H9 (cell line): ENCODE measurements at places on chromosomes 1 and 21. TPM values are rescaled to one million over a fixed set of nuclear protein-coding genes. Genes with fewer than 3 reads are reported as not detected.

The SLC30A2 gene
- 0.35 TPM in 2 replicates for total RNA-seq

The ZBTB21 gene
- 17.4 and 18.1 TPM in 2 replicates for total RNA-seq

The MASP2 gene
- 0.46 and 0.57 TPM in 2 replicates for total RNA-seq

The HES5 gene
- total RNA-seq, result not detected in 2 replicates

The DCAF6 gene
- total RNA-seq, result 15.8 and 16.0 TPM in 2 replicates

- H3K27ac ChIP-seq, result no peak overlapping the region
- H3K4me3 ChIP-seq, result no peak overlapping the region
- H3K27me3 ChIP-seq, result peaks cover 37% of the 10 kb centered on the region
- H3K36me3 ChIP-seq, result no peaks in the 10 kb centered on the region; the same call in 2 of the 3 replicates
- no peaks in the 10 kb centered on the region for H3K4me1 ChIP-seq
- no peak for DNase-seq
These were observed 5.4 kb downstream of the SOAT1 start for GRCh38 chr1:179298952-179299351.

- no peak overlapping the region for H3K27ac ChIP-seq
- H3K36me3 ChIP-seq, result no peaks in the 10 kb centered on the region
- DNase-seq, result peak; percentile 15
- H3K4me1 ChIP-seq, result no peaks in the 10 kb centered on the region
These were observed 399.4 kb downstream of the PTPRU start for GRCh38 chr1:29635501-29636263.

GRCh38 chr1:63408331-63408730 is 40.9 kb downstream of the ALG6 start:
- H3K27ac ChIP-seq, result no peak overlapping the region
- no peaks in the 10 kb centered on the region for H3K36me3 ChIP-seq
- H3K27me3 ChIP-seq, result no peaks in the 10 kb centered on the region
- H3K4me3 ChIP-seq, result no peak overlapping the region

- no peak overlapping the region for H3K27ac ChIP-seq
- peak overlapping the region; percentile 70 for H3K4me3 ChIP-seq
- peak; percentile 66 for DNase-seq
- H3K27me3 ChIP-seq, result no peaks in the 10 kb centered on the region
- H3K36me3 ChIP-seq, result peaks cover 4% of the 10 kb centered on the region; the same call in 2 of the 3 replicates
These were observed 510 bp upstream of the IL10RB start for GRCh38 chr21:33265664-33266049.

GRCh38 chr1:209249785-209250440 is 333.6 kb upstream of the CAMK1G start:
- no peaks in the 10 kb centered on the region for H3K27me3 ChIP-seq
- H3K27ac ChIP-seq, result no peak overlapping the region
- H3K4me3 ChIP-seq, result no peak overlapping the region
- no peaks in the 10 kb centered on the region for H3K36me3 ChIP-seq
- peaks cover 9% of the 10 kb centered on the region; the same call in 1 of the 2 replicates for H3K4me1 ChIP-seq

GRCh38 chr1:204260601-204261197 is 46.9 kb upstream of the GOLT1A start:
- H3K27me3 ChIP-seq, result no peaks in the 10 kb centered on the region
- H3K4me3 ChIP-seq, result no peak overlapping the region
- peaks cover under 1% of the 10 kb centered on the region for H3K4me1 ChIP-seq
- H3K36me3 ChIP-seq, result no peaks in the 10 kb centered on the region
- DNase-seq, result no peak

DNA sequence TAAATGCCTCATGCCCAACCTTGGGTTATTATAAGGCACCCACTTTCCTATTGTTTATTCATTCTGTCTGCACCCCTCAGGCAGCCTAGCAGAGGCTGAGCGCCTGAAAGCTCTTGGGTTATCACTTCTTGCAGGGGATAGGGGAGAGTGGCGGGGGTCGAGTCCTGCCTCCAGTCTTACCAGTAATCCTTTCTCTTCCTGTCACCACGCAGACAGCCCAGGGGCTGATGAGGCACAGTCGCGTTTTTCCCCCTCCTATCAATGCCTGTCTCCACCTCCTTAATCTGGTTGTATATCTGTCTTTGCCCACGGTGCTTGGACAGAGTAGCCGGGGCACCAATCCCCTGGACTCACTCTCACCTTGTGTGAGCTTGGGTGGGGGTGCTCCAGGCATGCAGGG is 733.1 kb downstream of the MATN1 start:
- DNase-seq, result no peak
- H3K4me3 ChIP-seq, result no peak overlapping the region
- no peak overlapping the region for H3K27ac ChIP-seq
- no peaks in the 10 kb centered on the region; the same call in 1 of the 3 replicates for H3K36me3 ChIP-seq
- H3K4me1 ChIP-seq, result no peaks in the 10 kb centered on the region; the same call in 1 of the 2 replicates

- H3K27ac ChIP-seq, result no peak overlapping the region
- no peaks in the 10 kb centered on the region for H3K27me3 ChIP-seq
- peaks cover 77% of the 10 kb centered on the region for H3K36me3 ChIP-seq
- H3K4me1 ChIP-seq, result no peaks in the 10 kb centered on the region
These were observed 55.0 kb downstream of the CHD1L start for GRCh38 chr1:147297438-147297837.

- no peak overlapping the region for H3K27ac ChIP-seq
- peaks cover 10% of the 10 kb centered on the region for H3K4me1 ChIP-seq
- no peaks in the 10 kb centered on the region for H3K36me3 ChIP-seq
- DNase-seq, result no peak
These were observed 79.9 kb downstream of the LAMC1 start for GRCh38 chr1:183103147-183103546.

DNA sequence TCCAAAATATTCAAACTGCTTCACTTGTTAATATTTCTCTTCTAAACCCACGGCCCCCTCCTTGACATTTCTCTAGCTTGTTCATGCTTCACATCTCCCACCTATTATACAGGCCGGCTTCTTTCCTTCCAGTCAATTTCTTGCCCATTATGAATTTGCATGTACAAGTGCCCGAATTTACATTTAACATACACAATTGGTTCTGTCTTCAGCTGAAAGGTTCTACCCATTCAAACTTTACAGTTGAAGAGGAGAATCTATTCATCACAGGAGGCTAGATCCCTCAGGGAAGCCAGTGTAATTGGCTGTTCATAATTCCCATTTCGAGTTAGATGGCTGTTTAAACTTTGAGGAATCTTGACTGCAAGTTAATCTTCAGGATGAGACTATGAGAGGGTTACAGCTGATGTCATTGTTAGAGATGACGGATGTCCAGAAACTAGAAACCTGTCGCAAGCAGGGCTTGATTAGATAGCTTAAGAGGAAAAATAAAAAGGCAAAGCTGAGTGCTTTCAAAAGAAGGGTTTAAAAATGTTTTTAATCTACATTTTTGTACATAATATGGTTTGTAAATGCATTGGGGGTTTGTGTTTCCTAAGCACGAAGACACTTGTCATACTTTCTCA is 157.0 kb downstream of the ADSS2 start:
- no peak overlapping the region for H3K27ac ChIP-seq
- no peaks in the 10 kb centered on the region for H3K36me3 ChIP-seq
- no peaks in the 10 kb centered on the region for H3K27me3 ChIP-seq
- no peaks in the 10 kb centered on the region for H3K4me1 ChIP-seq
- H3K4me3 ChIP-seq, result no peak overlapping the region

DNA sequence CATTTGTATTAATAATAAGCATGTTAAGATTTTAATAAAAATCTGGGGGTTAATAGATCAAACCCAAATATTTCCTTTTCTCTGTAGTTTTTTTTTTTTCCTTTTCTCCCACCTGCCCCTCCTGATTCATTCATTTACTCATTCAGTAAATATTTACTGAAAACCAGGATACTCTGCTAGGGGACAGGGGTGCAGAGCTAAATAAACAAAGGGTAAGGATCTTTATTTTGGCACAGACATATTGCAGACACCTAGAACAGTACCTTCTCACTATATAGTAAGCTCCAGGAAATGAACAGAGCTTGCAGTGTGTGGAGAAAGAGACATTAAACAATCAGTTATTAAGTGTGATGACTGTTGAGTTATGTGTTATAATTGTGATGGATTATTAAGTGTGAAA is 60.9 kb downstream of the AK5 start:
- H3K36me3 ChIP-seq, result no peaks in the 10 kb centered on the region
- H3K27me3 ChIP-seq, result no peaks in the 10 kb centered on the region
- H3K27ac ChIP-seq, result no peak overlapping the region

DNA sequence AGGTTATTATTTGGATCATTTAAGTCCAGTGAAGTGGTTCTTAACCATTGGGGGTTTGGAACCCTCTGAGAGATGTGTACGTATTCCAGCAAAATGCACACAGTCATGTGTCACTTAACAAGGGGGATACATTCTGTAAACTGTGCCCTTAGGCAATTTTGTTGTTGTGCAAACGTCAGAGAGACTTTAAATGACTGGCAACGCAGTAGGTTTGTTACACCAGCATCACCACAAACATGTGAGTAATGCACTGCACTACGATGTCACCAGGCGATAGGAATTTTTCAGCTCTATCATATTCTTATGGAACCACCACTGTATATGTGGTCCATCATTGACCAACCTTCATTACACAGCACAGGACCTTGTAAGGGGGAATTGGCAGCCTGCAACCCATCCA is 11.9 kb downstream of the AHCYL1 start:
- no peak overlapping the region for H3K27ac ChIP-seq
- H3K36me3 ChIP-seq, result peaks cover 14% of the 10 kb centered on the region
- no peak for DNase-seq
- H3K4me3 ChIP-seq, result no peak overlapping the region
- H3K4me1 ChIP-seq, result no peaks in the 10 kb centered on the region
